ENCODE measurements at places on chromosomes 4 and X. TPM values are rescaled to one million over a fixed set of nuclear protein-coding genes. Genes with fewer than 3 reads are reported as not detected.

GRCh38 chrX:35340465-35340864 lies 397.9 kb downstream of the FAM47B start:
- peak; percentile 72 for DNase-seq

DNA sequence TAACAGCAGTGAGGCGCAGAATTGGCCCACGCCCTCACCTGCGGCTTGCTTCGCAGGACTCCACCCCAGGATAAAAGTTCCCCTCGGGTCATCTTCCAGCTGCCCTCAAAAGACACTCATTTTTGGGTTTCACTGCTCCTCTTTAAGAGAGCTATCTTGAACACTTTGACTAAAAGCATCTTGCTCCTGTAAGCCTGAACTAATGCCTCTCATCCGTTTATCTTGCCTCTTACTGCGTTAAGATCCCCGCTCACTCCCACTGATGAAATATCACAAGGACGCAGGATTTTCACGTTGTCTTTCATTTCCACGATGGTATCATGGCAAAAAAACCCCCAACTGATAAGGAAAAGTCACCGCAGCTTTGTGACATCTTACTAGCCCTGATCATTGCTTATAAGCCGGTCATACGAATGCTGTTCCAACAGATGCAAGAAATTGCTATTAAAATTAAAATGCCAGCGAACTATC lies 591 bp upstream of the ACSL4 start:
- DNase-seq: no peak

GRCh38 chr4:150167054-150167453 lies 88.8 kb downstream of the DCLK2 start:
- no peak for DNase-seq

- no peak for DNase-seq
These were observed 143.5 kb upstream of the CHRDL1 start for GRCh38 chrX:110938977-110939732.

GRCh38 chr4:26135331-26135730 lies 185.5 kb upstream of the RBPJ start:
- no peak for DNase-seq

DNA sequence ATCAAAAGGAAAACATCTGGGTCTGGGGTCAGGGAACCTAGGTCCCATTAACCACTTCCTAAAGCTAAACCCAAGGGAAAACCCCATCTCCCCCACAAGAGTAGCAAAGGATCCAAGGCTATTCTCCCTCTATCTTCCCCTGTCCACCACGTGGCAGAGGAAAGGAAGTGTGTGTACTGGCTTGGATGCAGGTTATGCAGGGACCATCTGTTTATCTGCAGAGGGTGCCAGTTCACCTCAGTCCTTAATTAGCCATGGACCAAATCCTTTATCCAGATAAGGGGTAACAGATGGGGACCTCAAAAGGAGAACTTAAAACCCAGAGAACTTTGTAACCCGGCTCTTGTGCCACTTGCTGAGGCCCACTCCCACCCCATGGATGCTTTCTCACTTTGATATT lies 135.3 kb downstream of the ZNF518B start:
- no peak for DNase-seq

- no peak for DNase-seq
These were observed 922.6 kb upstream of the SLIT2 start for GRCh38 chr4:19329077-19329476.

DNA sequence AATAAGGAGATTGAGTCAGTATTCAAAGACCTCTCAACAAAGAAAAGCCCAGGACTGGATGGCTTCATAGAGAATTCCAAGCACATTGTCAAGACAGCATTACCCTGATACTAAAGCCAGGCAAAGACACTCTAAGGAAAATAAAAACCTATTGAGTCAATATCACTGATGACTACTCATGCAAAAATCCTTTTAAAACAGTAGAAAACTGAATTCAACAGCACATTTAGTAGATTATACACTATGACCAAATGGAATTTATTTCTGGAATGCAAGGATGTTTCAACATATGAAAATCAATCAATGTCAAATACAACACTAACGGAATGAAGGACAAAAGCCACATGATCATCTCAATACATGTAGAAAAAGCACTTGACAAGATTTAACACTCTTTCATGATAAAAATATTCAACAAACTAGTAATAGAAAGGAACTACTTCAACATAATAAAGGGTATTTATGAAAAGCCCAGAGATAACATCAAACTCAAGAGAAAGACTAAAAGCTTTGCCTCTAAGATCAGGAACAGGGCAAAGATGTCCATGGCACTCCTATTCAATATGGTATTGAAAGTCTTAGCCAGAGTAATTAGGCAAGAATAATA lies 633.3 kb downstream of the ANKRD50 start:
- no peak for DNase-seq

DNA sequence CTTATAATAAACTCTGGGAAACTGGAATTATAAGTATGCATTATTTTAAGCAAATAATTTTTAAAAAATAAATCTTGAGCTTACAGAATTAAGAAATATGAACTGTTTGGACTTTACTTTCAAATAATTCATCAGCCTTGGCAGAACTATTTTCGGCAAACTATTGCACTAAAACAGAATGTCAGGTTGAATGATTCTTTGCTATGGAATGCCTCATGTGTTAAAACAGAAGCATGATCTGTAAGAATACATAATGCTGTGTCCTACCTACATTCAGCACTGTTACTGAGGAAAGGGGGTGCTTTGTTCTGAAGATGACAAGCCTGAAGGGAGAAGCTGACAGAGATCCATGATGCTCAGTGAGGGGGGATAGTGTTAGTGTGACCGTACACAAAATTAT lies 55.6 kb upstream of the EXOC1L start:
- no peak for DNase-seq

DUSP9 gene
- total RNA-seq: 0.77 TPM
